ENCODE measurements at places on chromosomes 5 and 9. TPM values are rescaled to one million over a fixed set of nuclear protein-coding genes. Genes with fewer than 3 reads are reported as not detected.

GRCh38 chr5:137446615-137447014 lies 52.5 kb downstream of the SPOCK1 start:
- no peak for DNase-seq

GRCh38 chr5:124057724-124058231 lies 545.8 kb downstream of the CSNK1G3 start:
- no peak for DNase-seq

ADAMTSL1 gene
- total RNA-seq: not detected

ARRDC1 gene
- total RNA-seq: 77.5 TPM

DNA sequence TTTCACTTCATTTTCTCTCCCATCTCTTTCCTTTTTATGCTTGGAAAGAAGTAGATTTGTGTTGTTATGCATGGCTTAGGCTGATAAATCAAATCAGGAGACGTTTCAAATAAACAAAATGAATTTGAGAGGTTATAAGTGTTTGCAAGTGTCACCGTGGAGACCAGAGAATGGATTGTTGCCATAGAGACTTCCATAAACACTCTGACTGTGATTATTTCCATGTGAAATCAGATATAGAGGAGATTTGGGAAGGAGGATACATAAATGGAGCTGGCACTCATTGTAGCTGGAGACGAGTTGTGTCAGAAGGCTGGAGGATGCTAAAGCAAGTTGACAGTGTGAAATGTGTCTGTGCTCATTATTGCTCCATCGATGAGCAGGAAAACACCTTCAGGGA lies 84.2 kb upstream of the PCSK1 start:
- no peak for DNase-seq

IFNA17 gene
- total RNA-seq: not detected

DNA sequence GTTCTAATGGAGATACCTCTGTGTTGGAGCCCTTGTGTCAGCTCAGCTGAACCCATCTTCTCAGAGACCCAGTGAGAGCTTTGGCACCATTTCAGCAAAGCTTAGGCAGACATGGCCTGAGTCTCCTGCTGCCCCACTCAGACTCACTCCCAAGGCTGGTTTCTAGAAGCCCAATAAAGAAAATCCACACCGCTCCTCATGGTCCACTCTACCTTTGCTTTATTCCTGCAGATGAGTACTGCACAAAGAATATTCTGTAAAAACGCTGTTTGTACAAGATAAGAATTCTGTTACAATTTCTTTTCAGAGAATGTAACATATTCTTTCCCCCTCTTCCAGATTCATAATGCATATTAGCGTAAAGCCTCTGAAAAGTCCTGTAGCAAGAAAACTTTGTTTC lies 129.3 kb downstream of the C5orf15 start:
- no peak for DNase-seq

DNA sequence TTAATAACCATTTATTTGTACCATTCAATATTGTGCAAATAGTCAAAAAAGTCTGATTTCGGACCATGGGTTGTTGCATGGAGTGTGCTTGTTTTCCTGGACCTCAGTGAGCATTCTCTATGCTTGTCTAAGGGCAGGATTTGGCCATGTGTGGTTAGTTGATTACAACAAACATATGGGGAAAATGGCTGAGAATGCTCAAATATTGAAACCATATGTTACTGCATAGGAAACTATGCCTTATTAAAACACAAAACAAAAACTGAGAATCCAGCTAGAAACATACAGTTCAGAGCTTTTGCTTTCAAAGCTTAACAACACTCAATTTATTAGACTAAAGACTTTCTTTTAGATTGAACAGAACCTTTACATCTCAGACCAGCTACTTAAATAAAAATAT lies 928.3 kb downstream of the NR2F1-AS1 start:
- DNase-seq: no peak

- DNase-seq: no peak
These were observed 151.3 kb upstream of the TRPC7 start for GRCh38 chr5:136516637-136517036.

DNA sequence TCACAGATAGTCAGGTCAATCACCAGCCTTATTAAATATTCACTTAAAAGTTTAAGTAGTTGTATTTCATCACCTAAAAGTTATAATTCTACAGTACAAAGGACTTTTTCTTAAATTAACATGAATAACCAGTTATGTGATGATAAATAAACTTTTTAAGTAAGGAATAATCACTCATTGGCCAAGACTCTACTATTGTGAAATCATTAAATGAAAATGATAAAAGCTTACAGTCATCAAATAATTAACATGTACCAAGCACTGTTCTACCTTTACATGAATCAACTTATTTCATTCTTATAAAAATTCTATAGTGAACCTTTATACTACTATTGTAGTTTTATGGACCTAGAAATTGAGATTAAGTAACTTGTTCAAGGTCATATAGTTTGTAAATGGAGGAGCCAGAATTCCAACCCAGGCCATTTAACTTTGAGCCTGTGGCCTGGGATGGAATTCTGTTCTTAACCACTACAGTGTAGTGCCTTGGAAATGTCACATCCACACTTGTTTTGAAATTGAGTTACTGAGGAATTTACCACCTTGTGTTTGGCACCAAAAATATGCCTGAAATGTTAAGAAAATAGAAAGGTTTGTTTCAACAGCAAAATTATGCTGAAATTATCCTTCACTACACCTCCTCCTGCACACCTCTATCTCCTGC lies 32.8 kb upstream of the MSANTD3 start:
- DNase-seq: no peak

FOXD1 gene
- total RNA-seq: 10.3 TPM

DNA sequence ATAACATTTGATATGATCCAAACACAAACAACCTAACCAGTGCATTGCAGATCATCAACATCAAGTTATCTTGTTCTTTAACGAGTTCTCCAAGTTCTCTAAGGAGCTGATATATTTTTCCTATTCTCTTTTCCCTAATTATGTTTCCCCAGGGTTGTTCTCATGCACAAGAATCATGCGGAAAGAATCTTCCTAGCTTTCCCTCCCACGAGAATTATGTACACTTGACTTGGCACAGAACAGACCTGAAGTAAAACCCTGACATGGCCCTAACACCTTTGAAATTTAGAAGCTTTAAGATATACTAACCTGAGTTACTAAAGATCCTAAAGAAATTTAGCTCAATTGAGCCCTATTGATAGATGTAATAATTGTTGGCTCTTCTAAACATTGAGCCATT lies 110.7 kb upstream of the FST start:
- no peak for DNase-seq

- DNase-seq: no peak
These were observed 178.3 kb downstream of the DEPDC1B start for GRCh38 chr5:60521376-60522291.

DNA sequence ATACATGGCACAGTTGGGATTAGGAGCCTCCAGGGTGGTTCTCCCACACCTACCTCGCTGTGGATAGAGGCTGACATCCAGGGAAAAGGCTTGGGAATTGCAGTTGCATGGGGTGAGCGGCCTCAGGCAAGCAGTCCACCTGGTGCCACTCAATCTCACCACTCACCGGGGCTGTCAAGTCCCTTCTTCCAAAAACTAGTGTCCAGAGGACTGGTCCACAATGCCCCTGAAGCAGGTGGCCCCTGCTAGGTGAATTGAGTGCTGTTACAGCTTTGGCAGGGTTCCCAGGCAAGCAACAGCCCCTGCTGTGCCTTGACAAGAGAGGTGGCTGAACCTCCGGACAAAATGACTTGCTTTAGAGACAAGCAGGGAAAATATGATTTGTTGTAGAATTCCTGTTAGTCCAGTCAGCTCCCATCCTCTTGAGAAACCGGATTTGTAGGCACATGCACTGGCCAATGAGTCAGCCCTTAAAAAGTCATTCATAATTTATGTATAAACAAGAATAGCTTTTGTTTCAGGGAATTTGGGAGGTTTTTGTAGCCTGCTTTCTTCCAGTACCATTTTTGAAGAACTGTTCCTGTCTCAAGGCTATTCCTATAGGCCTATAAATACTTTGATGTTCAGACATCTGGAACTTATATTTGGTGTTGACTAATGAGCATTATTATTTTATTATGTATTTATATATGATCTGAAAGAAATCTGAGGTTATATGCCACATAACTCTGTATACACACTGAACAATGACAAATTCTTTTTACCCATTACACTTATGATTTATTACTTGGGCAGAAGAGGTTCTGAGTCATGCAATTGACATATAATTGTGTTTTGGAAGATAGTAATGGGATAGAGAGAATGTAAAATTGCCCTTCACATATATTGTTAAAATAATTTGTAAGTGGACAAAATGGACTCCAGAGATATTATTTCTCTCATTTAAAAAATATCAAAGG lies 411.1 kb downstream of the ACTL7B start:
- DNase-seq: peak; percentile 91
